ENCODE measurements at places on chromosomes 1 and 21.

- DNase-seq, result peak; percentile 64
These were observed 1.6 kb downstream of the CLIC6 start for GRCh38 chr21:34670220-34670961.

GRCh38 chr1:66475940-66476339, 58.0 kb upstream of the SGIP1 start:
- no peak for DNase-seq

DNA sequence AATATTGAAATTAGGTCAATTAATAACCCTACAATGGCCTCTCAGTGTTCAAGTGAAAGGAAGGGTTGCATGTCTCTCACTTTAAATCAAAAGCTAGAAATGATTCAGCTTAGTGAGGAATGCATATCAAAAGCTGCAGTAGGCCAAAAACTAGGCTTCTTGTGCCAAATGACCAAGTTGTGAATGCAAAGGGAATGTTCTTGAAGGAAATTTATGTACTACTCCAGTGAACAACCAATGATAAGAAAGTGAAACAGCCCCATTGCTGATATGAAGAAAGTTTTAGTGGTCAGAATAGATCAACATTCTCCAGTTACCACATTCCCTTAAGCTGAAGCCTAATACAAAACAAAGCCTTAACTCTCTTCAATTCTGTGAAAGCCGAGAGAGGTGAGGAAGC, 10.0 kb downstream of the MAEL start:
- DNase-seq, result no peak

- no peak for DNase-seq
These were observed 1.7 kb upstream of the VWA1 start for GRCh38 chr1:1433804-1434130.

DNA sequence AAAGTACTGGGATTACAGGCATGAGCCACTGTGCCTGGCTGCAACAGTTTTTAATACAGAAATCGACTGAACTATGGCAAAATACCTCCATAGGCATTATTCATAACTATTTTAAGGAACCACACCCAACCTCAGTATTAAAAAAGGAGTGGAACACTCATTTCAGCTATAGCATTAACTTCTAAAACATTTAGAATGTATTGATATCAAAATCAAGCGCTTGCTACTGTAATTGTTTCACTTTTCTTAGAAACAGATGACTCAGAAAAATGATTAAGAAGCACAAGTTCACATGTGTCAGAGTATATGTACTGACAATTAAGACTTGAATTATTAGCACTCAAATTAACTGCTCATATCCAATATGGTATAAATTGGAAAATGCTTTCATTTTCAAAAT, 15.1 kb downstream of the AIDA start:
- DNase-seq, result no peak

- DNase-seq, result peak; percentile 54
These were observed 241.8 kb upstream of the IRF2BP2 start for GRCh38 chr1:234851450-234852438.

DNA sequence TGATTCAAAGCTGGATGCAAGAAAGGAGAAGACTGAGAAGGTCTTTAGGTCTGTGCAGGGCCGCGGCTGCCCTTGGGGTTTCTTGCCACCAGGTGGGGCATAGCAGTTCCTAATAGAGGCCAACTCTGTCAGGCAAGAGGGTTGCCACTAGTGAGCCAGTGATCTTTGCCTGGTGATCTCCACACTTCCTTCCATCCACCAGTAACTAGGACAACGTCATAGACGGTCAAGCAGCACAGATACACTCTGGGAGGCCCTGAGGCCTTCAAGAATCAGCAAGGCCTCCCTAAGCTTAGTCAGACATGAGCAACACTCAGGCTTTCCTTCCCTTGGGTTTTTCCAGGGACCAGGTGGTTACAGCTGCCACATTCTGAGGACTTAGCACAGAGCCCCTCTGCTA, 32.9 kb upstream of the ATP2B4 start:
- DNase-seq, result no peak

GRCh38 chr1:246280551-246280950, 226.5 kb downstream of the SMYD3 start:
- no peak for DNase-seq

DNA sequence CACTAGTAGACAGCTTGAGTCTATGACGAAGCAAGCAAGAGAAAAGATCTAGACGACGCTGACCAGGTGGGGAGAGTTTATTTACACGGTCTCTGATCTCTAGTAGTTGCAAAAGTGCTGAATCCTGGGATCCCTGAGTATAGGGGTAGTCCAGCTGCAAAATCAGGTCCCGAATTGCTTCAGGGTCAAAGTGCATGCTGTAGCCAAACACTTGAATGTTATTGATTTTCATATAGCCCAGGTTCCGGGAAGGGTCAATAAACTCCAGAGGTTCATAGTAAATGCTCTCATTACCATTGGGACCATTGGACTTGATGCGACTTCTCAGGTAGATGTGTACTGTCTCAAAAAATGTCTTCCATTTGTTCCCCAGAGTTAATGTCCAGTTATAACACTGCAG, 379.6 kb downstream of the BRINP3 start:
- DNase-seq, result no peak

GRCh38 chr1:183628537-183628936, 7.0 kb downstream of the ARPC5 start:
- DNase-seq, result no peak

DNA sequence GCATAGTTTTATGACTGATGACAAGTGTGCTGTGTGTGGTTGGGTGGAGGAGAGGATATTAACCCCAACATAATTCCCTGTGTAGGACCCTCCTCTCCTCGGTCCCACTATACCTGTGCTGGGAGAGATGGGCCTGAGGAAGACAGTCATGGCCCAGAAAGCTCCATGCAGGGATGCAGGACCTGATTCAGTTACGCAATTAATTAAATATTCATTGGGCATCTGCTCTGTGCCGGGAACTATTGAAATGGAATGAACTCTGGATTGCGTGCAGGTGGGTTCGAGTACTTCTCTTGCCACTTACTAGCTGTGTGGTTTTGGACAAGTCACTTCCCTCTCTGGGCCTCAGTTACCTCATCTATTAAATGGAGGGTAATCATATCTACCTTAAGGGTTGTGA, 74.6 kb downstream of the CD247 start:
- DNase-seq, result no peak

DNA sequence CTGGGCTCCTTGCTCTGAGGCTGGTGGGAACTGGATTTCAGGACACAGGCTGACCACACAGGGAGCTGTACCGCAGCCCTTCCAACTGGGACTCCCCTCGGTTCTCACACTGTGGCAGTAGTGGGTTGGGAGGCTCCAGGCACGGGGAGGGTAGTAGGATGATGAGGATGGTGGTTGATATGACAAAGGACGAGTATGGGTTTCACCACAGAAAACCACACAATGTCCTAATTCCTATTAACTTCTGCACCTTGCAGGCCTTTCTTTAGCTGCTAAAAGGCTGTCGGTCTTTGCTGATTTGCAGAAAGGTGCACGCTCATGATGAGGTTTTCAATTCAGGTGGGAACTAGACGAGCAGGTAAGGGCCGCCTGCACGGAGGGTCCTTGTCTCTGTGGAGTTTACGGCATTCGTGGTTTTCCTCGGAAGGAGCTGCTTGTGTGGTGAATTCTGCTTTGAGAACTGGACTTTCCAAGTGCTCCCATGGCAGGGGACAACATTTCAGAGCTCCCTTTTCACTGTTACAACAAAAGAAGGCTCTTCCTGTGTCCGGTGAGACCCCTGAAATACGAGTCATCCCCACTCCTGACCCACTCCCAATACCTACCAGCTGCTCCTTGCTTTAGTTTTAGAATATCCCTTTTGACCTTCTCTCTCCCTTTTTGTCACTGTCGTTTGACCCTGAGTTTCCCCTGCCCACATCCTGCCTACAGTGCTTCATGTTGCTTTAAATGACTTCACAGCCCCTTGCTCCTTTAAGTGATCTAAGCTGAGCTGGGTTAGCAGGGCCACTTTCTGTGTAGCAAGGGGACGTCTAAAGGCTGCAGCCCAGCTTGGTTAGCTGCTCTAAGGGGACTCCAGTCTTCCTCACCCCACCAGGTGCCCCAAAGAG, 125.1 kb downstream of the MRPS6 start:
- DNase-seq, result no peak

GRCh38 chr1:44723496-44724295, 7.3 kb downstream of the RNU5D-1 start:
- DNase-seq, result peak; percentile 60

All from GM06990 (cell line).